Small intestine (tissue), 16 donors: ENCODE measurements at places on chromosomes 1 and 21. TPM values are rescaled to one million over a fixed set of nuclear protein-coding genes. Genes with fewer than 3 reads are reported as not detected.
A peak's percentile ranks its signal among the peaks of the same experiment; 100 is the strongest.

DNA sequence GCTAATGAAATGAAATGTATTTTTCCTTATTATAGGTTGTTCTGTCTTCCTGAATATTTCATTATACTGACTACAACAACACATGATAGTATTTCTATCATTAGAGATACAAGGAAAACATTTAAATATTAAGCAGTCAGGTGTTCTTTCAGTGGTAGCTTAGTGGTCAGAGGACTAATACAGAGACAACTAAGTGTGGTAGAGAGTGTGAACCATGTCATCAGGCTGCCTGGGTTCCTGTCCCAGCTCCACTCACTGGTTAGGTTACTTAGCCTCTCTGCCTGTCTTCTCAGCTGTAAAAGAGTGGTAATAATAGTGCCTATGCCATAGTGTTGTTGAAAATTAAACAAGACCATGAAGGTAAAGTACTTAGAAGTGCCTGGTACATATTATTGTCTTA is 3.9 kb downstream of the UAP1 start:
- DNase-seq: no peak

DNA sequence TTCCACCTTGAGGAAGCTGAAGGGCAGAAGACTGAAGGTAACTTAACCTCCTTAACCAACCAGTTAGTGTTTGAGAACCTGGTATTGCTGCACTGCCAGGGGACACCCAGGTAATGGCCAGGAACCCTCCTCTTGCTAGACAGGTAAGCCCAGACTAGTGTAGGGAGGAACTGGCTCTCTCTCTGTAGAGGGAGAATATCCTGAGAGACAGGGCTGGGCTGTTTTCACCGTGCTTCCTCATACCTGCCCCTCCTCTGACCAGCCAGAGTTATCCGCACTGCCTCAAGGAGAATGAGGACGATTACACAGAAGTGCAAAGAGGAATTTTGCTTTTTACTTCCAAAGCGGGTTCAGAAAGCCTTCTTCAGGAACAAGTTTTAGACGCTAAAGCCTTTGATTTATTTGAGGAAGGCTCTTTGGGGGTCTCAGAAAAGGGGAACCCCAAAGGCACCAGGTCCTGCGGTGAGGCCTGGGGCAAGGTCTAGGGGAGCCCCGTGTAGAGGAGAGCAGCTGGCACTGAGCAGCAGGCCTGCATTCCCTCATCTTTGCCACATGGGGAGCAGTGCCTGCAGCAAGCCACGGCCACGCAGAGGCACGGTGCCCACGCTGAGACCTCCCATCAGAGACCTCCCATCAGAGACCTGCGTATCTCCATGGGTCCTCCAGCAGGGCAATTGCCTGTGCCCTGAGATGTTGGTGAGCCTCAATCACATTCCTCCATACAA is 13.5 kb downstream of the GNG4 start:
- DNase-seq: peak; percentile 38

DNA sequence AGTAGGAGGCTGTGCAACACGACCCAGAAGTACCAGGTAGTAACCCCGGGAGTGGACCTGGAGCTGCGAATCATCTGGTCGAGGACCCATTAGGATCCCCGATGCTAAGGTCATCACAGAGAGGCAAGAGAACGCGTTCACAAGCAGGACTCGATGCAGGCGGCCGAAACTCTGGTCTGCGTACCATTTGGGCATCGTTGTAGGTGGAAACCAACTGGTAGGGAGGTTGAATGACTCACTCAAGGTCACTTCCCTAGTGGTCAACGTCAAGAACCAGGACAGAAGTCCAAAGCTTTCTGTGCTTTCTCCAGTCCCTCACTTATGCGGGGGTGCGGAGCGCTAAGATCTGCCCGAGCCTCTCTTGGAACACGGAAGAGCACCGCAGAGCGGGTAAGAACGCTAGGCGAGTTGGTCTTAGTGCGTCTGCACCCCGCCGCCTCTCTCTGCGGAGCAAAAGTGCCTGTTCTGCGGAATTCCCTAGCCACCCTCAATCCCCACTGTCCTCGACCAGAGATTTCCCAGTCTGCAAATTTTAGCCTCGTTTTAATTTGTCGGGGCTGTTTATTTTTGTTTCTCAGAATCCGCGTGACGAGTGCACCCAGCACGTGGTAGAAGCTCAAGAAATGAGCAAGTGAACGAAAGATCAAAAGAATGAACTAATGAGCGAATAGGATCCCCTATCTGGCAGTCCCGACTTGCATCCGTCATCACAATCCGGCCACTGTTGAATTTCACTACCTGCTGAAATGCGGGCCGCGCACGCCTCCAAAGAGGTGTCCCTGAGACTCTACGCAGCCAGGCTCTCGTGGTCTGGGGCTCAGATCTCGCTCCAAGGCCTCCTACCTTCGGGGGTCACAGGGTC is 12.2 kb downstream of the HLX start:
- no peak for DNase-seq

The DNALI1 gene
- polyA plus RNA-seq: 1.6 TPM

The TTLL7 gene
- polyA plus RNA-seq: 1.8 TPM

The AKR7A3 gene
- polyA plus RNA-seq: 3.4 TPM
